ENCODE measurements at places on chromosomes 11 and 22.
A peak's percentile ranks its signal among the peaks of the same experiment; 100 is the strongest.

- DNase-seq, result no peak
These were observed 59.7 kb downstream of the LRP5 start for GRCh38 chr11:68372114-68372513.

DNA sequence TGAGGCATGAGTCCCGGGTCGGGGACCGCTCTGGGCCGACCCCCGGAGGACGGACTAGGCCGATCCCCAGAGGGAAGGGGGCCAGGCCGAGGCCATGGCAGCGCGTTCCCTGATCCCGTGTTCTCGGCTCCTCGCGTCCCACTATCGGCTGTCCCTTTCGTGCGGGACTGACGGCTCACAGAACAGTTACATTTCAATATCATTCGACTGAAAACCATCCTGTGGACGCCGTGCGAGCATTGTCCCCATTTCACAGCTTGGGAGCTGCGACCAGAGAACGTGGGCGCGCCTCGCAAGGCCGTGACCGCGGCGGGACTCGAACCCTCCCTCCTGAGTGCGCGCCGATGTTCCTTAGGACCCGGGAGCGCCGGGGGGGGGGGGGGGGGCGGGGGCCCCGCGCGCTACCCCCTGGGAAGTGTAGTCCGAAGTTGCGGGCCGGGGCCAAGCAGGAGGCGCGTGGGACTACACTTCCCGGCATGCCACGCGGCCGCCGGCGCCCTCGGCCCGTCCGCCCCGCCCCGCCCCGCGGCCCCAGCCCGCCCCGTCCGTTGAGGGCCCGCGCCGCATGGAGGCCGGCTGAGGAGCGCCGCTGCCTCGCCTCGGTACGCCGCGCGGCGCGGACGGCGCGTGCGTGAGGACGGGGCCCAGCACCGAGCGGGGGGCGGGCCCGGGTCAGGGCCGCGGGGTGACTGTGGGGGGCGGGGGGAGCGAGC, at the start of gene TRABD:
TRABD (plus strand) TSS at position 539 of the 713 bp plus-strand sequence. CDS start 7,148 bp downstream, outside the sequence.
- DNase-seq, result peak; percentile 99

- no peak for DNase-seq
These were observed 21.9 kb upstream of the LYVE1 start for GRCh38 chr11:10590218-10590915.

DNA sequence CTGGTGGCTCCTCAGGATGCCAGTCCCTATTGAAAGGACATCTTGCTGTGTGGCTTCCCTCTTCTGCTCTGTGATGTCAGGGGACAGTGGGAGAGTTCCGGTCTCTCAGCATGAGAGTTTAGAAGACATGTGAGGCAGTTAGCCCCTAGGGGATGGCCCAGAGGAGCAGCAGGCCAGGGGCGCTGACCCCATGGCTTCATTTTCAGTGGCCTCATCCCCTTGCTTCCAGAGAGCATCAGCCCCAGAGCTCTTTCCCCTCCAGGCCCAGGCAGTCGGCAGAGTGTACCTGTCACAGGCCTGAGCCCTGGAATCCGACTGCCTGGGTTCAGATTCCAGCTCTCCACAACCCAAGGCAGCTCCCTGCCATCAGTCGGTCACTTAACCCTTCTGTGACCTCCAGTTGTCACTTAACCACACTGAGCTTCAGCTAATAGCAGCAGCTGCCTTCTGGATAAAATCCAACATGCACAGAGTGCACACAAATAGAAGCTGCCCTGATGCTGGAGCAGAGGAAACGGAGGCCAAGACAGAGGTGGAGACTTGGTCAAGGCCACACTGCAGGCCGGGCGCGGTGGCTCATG, 14.1 kb upstream of the LRRC10B start:
- no peak for DNase-seq

GRCh38 chr11:61162092-61162941, 1.1 kb upstream of the VPS37C start:
- no peak for DNase-seq

All from D341Med (cell line).